Cortex of kidney (tissue), 1 donor: ENCODE measurements at places on chromosomes 5 and 9.

DNA sequence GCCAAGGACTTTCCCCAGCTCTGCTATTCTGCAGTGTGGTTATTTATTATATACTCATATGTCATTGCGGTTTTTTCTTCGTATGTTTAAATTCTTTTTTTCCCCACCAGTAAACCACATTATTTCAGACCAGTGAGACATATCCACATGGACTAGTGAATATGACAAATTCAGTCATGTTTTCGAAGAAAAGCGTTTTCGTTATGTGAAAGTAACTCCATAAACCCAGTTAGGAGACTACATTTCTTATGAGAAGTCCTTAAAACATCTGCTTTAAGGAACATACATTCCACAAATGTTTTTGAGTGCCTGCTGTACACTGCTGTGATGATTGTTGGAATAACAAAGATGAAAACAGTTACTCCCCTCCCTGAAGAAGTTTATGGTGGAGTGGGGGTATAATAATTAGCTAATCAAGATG lies 591.8 kb upstream of the CLINT1 start:
- no peak for DNase-seq

DNA sequence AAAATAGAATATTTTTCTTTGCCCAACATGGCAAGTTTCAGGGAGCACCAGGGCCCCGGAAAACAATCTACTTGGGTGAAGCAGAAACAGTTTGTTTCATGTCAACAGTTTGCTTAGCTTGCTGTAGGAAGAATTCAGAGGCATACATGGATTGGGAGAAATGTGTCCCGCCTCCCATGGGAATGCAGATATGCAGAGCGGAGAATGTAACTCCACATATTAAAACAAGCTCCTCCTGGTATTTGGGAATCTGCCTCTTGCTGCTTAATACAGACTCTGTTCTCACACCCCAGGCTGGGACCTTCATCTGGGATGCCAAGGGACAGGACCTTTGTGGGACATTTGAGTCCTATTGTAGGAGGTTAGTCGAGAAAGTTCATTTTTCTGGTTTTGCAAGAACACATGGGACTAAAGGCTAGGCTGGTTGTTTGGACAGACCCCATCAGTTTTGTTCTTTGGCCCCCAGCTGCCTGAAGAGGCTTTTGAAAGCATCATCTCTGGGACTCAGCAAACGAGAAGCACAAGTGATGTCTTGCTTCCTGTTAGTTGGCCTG lies 220.5 kb upstream of the ADRA1B start:
- no peak for DNase-seq

GRCh38 chr5:112995764-112996618 lies 19.4 kb downstream of the DCP2 start:
- no peak for DNase-seq

DNA sequence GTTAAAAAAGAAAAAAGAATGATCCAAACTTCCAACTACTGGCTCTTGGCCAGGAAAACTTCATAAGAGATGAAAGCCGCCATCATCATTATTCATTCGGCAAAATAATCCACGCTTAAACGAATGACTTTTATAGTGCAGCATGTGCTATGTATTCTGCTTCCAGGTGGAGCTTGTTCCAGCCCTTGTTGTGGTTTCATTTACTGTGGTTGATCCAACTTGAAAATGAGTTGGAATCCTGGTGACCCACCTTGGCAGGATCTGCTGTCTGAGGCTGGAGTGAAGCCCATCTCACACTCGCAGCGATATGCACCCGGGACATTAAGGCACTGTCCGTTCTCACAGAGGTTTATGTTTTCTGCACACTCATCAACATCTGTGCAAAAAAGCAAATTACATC lies 209.6 kb downstream of the FBN2 start:
- no peak for DNase-seq

GRCh38 chr5:5492087-5492933 lies 69.8 kb downstream of the ICE1 start:
- no peak for DNase-seq
